Endodermal cell (in vitro differentiated cells): ENCODE measurements at places on chromosomes 1 and 21.
A peak's percentile ranks its signal among the peaks of the same experiment; 100 is the strongest.

- peak; percentile 32 for DNase-seq
Observed at GRCh38 chr1:155313261-155313660, 4.6 kb downstream of the FDPS start.

DNA sequence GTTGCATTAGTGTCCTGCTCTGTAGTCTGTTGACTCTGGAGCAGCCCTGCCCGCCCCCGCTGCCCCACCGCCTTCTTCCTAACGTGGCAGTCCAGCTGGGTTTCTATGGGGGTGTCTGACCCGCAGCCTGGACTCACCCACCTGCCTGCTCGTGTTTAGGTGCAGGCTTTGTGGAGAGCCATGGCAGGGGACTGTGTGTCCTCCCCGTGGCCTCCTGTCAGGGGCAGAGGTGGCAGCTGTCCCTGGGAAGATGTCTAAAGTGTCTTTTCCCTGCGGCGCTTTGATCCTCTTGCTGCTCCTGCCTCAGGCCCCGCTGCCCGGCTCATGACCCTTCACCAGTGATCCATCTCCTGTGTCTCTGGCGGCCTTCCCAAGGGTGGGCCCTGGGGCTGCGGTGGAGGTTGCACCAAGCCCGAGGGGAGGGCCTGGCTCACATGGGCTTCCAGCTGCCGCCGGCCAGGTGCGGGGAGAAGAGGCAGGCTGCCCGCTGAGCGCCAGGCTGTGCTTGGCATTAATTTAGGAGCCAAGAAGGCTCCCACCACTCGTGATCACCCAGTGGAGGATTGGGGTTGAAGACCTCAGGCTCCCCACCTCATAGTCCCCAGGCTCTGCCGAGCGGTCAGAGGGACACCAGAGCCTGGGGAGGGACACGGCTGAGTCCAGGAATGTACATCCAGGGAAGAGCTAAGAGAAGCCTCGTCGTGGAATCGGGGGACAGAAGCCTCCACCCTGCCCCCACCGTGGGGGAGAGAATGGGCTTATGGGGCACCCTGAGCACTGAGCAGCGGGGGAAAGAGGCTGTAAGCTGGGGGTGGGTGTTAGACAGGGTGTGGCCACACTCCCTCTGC is 44.1 kb downstream of the COL18A1 start:
- DNase-seq: no peak

GRCh38 chr1:56831871-56832693 is 12.9 kb upstream of the FYB2 start:
- peak; percentile 90 for DNase-seq

GRCh38 chr1:218424502-218424901 is 79.4 kb downstream of the TGFB2 start:
- DNase-seq: no peak

DNA sequence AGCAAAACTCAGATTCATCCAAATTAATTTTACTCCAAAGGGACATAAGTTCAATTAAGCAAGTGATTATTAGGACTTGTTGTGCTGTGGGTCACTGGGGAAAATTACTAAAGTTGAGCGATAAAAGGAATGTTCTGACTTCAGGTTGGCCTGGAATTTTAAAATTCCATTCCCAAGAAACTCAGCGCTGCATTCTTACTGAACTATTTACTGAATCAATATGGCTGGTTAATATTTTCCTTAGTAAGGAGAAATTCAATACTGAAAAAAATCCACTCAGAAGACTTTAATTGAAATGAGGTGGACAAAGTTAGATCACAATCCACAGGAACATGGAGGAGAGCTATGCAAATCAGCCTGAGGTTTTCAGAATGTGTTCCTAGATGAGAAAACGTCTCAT is 578.9 kb upstream of the NR5A2 start:
- no peak for DNase-seq

GRCh38 chr1:14261395-14261794 is 337.1 kb upstream of the KAZN start:
- no peak for DNase-seq

DNA sequence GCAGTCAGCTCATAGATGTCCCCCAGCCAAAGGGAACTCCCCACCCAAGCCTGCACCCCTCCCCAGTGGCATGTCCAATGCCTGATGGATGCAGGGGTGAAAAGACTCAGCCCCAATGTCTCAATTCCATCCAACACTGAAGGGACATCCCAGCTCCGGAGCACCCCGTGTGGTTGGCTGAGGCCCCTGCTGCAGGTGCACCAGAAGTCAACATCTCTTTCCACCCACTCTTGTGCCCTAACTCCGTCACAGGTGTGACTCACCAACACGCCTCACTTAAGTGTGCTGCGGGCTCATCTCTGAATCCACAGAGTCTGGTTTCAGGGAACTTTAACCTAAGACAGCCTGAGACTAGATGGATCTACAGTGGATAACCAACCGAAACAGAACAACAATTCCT is 40.9 kb upstream of the ZBTB18 start:
- peak; percentile 69 for DNase-seq

DNA sequence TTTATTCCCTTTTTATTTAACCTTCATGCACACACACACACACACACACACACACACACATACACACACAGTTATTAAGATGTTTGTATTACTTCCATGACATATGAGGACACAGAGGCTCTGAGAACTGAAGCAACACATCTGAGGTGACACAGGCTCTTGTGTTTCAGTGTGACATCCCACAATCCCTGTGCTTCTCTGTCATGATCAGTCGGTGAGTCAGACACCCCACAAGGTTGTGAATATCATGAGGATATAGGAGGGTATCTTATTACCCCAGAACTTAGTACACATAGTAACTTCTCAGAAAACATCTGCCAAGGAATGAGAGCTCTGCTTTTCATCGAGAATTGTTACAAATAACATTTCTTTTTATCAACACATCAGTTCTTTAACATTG is 459.3 kb downstream of the PLPP3 start:
- no peak for DNase-seq

GRCh38 chr1:196142111-196142640 is 466.1 kb downstream of the KCNT2 start:
- no peak for DNase-seq

DNA sequence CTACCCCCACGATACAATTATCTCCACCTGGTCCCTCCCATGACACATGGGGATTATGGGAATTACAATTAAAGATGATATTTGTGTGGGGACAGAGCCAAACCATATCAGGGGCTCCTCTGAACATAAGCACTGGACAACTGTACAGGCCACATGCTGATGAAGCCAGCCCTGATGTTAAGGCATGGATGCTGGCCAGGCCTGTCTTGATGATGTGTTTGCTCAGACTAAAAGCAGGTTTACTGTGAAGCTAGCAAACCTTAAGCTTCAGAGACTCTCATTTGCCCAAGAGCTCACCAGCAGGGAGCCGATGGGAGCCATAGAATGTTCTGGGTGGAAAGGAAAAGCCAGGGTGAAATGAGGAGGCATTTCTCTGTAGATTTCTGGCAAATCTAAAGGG is 135.3 kb upstream of the KCNK1 start:
- no peak for DNase-seq

GRCh38 chr21:29064850-29065481 is 8.5 kb downstream of the CCT8 start:
- DNase-seq: no peak

GRCh38 chr1:154386643-154387352 is 18.3 kb upstream of the IL6R start:
- no peak for DNase-seq
